ENCODE measurements at places on chromosomes 1 and 21. TPM values are rescaled to one million over a fixed set of nuclear protein-coding genes. Genes with fewer than 3 reads are reported as not detected.

DNA sequence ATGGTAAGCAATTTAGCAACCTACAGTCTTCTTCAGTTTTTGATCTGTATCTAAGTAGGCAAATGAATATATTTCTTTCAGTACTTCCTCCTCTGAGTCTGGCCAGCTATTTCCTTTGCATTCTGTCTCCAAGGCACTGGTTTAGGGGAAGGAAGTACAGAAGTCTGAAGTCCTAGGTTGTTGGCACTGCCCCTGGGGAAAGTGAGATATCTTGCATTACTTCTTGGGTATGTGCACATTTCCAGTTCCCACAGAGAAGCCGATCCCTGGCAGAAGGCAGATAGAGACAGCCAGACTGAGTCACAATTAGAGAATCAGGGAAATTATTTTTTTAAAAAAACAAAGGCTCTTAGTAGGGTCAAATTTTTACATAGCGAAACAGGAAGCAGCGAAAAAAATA, 98.8 kb downstream of the RASAL2 start:
- H3K36me3 ChIP-seq = no peaks in the 10 kb centered on the region
- no peak overlapping the region for H3K27ac ChIP-seq
- H3K4me1 ChIP-seq = no peaks in the 10 kb centered on the region
- no peak overlapping the region for H3K4me3 ChIP-seq

GRCh38 chr1:26405281-26405915, 5.2 kb upstream of the LIN28A start:
- H3K27me3 ChIP-seq = peaks cover 18% of the 10 kb centered on the region
- H3K36me3 ChIP-seq = no peaks in the 10 kb centered on the region
- no peak for DNase-seq
- H3K27ac ChIP-seq = no peak overlapping the region

Gene ATAD3C
- not detected for total RNA-seq

- H3K36me3 ChIP-seq = no peaks in the 10 kb centered on the region
- no peaks in the 10 kb centered on the region for H3K27me3 ChIP-seq
- no peak for DNase-seq
Observed at GRCh38 chr1:14987829-14988603, 165.5 kb upstream of the TMEM51 start.

DNA sequence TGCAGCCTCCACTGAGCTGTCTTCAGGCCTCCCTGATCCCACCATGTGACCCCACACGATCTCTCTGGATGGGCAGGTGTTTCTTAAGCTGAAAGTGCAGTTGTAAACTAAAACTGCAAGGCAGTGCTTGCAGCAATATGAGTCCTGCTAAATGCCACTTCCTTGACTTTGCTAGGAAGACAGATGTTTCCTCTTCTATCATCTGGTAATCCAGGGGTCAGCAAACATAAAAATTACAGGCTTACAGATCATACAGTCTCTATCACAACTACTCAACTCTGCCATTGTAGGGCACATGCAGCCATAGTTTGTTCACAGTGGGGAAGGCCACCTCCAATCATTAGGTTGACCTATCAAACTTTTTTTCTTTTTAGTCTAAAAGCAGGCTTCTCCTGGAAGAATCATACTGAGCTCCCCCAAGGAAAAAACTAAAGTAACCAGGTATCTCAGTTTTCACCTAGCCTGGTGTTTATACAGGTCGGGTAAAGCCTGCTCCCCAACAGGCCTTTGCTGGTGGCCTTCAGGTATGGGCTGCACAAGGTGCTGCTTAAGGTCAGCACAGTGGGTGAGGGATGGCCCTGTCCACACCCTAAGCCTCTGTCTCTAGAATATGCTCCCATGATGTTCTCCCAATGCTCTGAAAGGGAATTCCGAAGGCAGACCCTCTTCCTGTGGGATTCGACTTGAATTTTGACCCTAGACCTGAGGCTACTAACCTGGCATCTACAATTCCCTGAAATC, 10.8 kb downstream of the ABCA4 start:
- no peak overlapping the region for H3K4me3 ChIP-seq
- DNase-seq = peak; percentile 1
- no peaks in the 10 kb centered on the region for H3K36me3 ChIP-seq
- H3K27me3 ChIP-seq = no peaks in the 10 kb centered on the region

Gene MNDA
- total RNA-seq = 130 TPM

Gene ST6GALNAC5
- total RNA-seq = 1.9 TPM

- DNase-seq = no peak
- no peaks in the 10 kb centered on the region for H3K27me3 ChIP-seq
- H3K36me3 ChIP-seq = peaks cover 96% of the 10 kb centered on the region
- H3K27ac ChIP-seq = no peak overlapping the region
Observed at GRCh38 chr1:155773221-155773620, 83.8 kb downstream of the GON4L start.

Gene PADI2
- total RNA-seq = 63.6 TPM

DNA sequence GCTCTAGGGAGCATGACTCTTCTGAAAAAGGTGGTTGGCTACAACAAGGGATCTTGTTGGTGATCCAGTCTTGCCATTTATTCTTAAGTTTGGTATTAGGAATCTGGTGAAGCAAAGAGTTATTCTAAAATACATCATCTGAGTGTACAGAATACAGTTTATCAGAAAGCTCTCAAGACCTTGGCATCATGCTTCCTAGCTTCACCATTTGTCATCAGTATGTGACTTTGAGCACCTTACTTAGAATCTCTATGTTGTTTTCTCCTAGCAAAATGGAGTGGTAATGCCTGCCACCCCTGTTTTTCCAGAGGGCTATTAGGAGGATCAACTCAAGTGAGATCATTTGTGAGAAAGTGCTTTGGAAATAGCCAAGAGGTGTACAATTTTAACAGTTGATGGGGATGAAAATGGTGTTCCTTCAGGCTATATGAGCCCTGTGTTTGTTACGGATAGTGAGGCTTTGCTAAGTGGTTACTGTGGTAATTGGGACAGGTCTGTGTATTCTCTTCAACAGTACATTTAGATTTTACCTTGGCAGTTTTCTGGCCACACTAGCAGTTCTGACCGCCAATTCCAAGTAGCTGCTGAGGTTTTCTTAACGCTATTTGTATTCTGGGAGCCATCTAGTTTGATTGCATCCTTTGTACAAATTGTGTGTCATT, 120.5 kb downstream of the DISP1 start:
- no peak overlapping the region for H3K27ac ChIP-seq
- DNase-seq = no peak
- H3K4me3 ChIP-seq = no peak overlapping the region

DNA sequence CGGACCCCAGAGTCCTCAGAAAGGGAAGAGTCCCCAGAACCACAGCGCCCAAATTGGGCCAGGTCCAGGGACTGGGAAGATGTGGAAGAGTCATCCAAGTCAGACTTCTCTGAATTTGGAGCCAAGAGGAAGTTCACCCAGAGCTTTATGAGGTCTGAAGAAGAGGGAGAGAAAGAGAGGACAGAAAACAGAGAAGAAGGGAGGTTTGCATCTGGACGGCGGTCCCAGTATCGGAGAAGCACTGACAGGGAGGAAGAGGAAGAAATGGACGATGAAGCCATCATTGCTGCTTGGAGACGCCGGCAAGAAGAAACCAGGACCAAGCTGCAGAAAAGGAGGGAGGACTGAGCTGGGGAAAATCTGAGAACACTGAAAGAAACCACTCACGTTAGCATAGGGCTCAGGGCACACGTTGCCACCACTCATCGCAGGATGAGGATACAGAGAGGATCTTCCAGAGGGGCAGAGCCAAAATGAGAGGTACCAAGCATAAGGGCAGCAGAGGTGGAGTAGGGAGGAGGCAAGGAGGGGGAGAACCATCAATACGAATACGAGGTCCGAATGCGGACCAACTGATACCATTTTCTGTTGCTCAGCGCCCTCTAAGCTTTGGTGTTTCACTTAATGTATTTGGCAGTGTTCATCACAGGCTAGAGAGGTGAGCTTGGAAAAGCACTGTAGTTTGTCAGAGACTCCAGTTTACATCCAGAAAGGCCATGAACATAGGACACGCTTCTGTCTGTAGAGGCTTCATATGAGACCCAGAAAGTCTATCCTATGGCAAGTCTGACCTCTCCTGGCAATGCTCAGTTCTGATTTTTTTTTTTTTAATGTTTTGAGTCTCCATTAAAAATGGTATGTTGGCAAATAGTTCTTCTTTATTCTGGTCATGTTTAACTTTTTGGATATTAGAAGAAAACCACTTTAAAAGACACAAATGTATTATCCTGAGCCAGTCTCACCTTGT, 34.7 kb downstream of the STYXL2 start:
- no peak for DNase-seq
- no peaks in the 10 kb centered on the region for H3K4me1 ChIP-seq
- no peak overlapping the region for H3K4me3 ChIP-seq
- no peak overlapping the region for H3K27ac ChIP-seq

Gene FGR
- 90.5 TPM for total RNA-seq

Gene TACSTD2
- 0.43 TPM for total RNA-seq

Gene CFHR1
- 8.5 TPM for total RNA-seq
